ENCODE measurements at places on chromosomes 4 and X.
A peak's percentile ranks its signal among the peaks of the same experiment; 100 is the strongest.

DNA sequence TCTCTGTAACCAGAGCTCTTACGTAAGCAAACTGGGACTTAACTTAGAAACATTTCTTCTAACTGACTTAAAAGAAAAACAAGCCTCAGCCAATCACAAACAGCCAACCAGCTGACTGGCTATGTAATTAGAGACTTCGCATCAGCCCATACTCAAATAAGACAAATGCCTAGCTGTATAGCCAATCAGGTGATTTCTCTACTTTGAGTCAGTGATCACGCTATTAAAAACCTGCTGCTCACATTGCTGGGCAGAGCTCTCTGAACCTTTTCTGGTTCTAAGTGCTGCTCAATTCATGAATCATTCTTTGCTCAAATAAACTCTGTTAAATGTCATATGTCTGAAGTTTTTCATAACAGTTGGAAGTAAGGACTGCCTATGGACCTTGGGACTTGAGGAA lies 9.9 kb upstream of the SMIM10L2A start:
- no peak for DNase-seq

DNA sequence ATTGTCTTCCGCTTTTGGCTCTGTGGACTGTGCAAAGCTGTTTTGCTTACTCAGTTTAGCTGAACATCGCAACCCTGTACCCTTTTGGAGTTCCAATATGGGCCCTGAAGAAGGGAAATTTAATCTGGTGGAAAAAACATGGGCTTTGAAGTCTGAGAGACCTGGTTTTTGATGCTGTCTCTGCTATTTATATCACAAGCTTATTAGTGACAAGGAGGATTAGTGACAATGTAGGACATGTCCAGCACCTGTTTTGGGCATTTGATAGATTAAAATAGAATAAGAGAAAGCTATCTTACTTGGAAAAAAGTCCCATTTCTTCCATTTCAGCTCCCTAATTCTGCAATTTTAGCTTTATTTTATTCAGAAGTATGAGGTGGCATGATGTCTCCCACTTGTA lies 417.3 kb downstream of the SPRY1 start:
- no peak for DNase-seq

DNA sequence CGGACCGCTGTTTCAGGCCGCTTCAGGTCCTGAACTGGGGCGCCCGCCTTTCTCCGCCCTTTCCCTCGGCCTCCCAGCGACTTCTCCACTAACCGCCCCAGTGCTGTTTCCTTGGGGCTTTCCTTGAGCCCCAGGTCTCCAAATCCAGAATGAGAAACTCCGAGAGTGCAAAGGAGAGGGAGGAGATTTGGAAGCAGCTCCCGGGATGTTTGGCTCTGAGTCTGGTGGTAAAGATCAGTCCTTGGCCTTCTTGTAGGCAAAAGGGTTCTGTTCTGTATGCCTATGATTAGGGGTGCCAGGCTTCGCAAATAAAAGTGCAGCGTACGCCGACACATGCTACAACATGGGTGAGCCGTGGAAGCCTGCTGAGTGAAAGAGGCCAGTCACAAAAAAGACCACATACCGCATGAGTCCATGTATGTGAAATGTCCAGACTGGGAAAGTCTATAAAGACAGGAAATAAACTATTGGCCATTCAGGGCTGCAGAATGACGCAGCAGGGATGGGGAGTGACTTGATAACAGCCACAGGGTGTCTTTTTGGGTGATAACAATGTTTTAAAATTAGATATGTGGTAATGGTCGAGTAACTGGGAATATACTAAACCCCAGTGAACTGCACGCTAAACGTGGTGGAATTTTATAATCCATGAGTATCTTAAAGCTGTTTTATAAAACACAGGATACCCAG lies 99.8 kb downstream of the TRAPPC11 start:
- no peak for DNase-seq

DNA sequence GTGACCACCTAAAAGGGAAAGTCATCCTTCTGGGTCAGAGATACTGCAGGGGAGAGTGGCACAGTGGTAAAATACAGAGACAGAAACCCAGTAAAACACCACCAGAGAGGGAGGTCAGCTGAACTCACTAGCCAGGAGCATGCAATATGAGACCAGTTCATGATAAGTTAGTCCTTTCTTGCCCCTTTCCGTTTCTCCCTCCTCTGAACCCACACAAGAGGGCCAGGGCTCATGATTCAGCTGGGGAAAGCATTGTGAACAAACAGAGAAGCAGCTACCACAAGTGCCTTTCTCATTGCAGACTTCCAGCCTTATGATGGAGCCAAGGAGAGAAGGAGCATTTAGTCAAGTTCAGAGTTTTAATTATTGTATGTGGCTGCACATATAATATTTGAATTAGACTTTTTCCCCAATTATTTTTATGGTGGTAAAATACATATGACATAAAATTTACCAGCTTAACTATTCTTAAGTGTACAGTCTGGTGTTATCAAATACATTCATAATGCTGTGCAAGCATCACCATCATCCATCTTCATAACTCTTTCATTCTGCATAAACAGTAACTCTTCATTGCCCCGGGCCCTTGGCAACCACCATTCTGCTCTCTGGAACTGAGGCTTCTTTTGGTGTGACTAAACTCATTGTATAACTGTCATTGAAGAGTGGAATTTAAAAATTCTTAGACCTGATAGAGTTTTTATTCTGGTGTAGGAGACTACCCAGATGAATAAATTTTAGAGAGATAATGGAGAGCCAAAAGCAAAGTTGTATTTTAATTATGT lies 114.6 kb downstream of the DDIT4L start:
- no peak for DNase-seq

GRCh38 chr4:182111586-182111985 lies 131.6 kb upstream of the TENM3 start:
- DNase-seq, result no peak

- DNase-seq, result no peak
Observed at GRCh38 chr4:13102092-13102742, 381.9 kb downstream of the RAB28 start.

- DNase-seq, result no peak
Observed at GRCh38 chr4:104915373-104915772, 231.3 kb upstream of the TET2 start.

GRCh38 chr4:180116840-180117239 lies 2126.4 kb upstream of the TENM3 start:
- no peak for DNase-seq

- DNase-seq, result no peak
Observed at GRCh38 chr4:77201343-77201742, 44.3 kb downstream of the CCNG2 start.

- DNase-seq, result no peak
Observed at GRCh38 chr4:8854016-8854415, 17.6 kb downstream of the HMX1 start.

- DNase-seq, result no peak
Observed at GRCh38 chr4:99857307-99857706, 36.9 kb downstream of the LAMTOR3 start.

- DNase-seq, result no peak
Observed at GRCh38 chr4:7147661-7148310, 44.6 kb upstream of the SORCS2 start.

DNA sequence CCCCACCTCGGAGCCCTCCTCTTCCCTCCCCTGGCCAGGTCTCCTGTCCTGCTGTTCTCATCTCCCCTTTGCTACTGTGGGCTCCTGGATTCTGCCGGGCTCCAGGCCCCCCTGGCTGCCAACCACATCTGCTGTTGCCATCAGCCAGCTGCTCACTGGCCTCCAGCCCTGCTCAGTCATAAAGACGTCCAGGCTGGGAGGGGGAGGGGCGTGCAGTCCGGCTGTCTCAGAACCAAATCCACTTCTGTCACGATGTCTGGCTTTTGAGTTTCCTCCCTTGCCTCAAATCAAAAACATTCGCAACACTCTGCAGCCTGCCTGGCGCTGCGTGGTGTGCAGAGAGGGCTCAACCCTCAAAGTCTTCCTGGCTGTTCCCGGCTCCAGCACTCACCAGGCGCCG lies 7.1 kb downstream of the RASL11B start:
- no peak for DNase-seq

DNA sequence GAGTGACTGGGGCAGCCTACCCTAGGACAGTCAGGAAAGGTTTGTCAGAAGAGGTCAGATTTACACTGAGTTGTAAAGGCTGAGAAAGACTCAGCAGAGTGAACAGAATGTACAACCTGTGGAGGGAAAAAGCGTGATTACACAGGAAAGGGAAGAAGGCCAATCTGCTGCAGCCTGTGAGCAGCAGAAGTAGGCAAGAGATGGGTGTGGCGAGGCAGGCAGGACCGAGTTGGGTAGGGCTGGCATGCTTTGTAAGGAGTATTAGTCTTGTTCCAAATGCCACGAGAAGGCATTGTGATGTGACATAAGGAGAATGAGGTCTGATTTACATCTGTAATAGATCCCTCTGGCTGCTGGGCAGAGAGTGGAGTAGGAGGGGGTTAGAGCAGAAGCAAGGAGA lies 12.6 kb downstream of the SGMS2 start:
- DNase-seq, result peak; percentile 29

GRCh38 chrX:109472939-109473735 lies 8.7 kb downstream of the GUCY2F start:
- DNase-seq, result no peak

DNA sequence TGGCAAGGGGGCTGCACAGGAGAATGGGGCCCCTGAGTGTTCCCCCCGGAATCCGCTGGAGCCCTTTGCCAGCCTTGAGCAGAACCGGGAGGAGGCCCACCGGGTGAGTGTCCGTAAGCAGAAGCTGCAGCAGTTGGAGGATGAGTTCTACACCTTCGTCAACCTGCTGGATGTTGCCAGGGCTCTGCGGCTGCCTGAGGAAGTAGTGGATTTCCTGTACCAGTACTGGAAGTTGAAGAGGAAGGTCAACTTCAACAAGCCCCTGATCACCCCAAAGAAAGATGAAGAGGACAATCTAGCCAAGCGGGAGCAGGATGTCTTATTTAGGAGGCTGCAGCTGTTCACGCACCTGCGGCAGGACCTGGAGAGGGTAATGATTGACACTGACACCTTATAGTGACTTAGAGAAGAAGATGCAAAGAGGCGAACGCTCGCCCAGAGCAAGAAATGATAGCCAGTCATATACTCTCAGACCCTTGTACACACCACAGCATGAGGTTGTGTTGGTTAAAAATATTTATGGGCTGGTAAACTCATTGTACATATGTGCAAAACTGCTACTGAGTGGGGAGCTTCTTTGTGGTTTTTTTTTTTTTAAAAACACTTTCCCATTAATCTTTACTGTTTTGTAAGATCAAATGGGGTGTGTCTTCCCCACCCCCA lies 52.5 kb downstream of the JADE1 start:
- DNase-seq, result no peak

DNA sequence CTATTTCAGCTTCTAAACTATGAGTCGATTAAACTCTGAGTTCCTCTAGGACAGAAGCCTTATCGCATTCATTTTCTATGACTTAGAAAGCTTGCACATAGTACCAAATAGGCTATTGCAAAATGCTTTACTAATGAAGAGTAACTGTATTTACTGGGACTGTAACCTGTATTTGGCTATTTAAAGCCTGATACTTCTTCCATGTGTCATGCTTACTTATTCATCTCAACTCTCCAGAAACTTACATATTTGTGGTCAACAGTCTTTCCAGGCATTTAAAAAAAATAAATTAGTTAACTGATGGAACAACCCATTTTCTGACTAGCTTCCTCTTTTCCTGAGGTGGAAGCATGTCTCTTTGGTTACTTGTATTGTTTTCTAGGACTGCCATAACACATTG lies 467.9 kb downstream of the PCDH11X start:
- DNase-seq, result no peak

DNA sequence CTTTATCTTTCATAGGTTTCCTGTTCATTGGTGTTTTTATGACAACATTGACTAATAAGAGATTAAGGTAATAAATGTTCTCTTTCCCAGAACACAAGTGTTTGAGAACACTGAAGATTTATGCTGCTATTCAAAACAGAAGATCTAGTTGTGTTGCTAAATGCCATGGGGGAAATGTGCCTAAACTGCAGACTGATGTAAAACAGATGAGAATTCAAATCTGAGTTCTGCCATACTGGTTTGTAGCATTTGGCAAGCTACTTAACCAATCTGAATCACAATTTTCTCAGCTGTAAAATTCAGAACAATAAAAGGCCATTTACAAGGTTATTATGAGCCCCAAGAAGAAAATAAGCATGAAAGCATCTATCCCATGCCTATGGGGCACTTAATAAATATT lies 2.3 kb downstream of the SLC10A6 start:
- DNase-seq, result no peak

DNA sequence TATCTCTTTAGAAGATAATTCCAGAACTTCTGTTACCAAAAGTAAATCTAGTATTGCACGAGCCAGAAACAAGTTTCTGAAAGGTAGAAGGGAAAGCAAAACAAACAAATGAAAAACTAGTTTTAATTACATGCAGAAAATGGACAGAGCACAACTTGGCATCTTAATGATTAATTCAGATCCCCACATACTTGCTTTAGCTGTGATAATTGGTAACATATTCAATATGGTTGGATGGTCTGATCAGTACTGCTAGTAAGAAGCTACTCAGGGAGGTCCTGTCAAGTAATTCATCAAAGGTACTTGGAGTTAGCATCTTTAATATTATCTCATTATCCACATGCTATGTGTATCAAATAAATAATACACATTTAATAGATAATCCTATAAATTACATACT lies 204.3 kb downstream of the TRAM1L1 start:
- no peak for DNase-seq

GRCh38 chr4:154732669-154733068 lies 11.1 kb upstream of the LRAT start:
- no peak for DNase-seq

DNA sequence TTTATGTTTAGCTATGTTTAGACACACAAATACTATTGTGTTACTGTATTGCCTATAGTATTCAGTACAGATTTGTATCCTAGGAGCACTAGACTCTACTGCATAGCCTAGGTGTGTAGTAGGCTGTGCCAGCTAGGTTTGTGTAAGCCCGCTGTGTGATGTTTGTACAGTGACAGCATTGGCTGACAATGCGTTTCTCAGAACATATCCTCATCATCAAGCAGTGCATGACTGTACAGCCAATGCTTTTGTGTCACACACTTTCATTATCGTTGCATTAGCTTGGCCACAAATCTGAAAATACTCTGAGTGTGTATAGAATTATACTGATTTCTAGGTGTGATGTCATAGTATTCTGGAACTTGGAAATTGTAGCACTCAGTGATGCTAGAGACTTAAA lies 63.4 kb downstream of the CLDN34 start:
- no peak for DNase-seq

DNA sequence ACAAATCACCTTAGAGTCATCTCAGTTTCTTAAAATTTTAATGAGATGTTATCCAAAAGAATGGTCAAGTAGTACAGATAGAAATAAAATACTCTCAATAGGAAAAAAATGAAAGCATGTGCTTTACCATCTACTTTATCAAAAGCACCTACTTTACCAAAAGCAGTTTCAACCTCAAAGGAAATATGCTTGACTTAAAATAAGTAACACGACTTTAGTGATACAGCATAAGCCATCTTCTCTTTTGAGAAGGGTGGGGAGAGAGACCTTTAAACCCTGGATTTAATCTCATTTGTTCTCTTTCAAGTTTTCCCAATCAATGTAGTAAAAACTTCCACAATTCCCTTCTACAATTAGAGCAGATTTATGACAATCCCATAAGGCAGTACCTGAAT lies 26.5 kb downstream of the OTUD4 start:
- DNase-seq, result no peak

- DNase-seq, result no peak
Observed at GRCh38 chrX:113473418-113473817, 632.8 kb upstream of the AMOT start.

- no peak for DNase-seq
Observed at GRCh38 chrX:139600105-139600504, 69.6 kb downstream of the F9 start.

Data from CD4-positive, alpha-beta T cell treated with Interferon gamma for 1 hour (primary cell).